ENCODE measurements at places on chromosomes 5 and 9.

- no peak for DNase-seq
These were observed 42.9 kb downstream of the FGF18 start for GRCh38 chr5:171462136-171462927.

DNA sequence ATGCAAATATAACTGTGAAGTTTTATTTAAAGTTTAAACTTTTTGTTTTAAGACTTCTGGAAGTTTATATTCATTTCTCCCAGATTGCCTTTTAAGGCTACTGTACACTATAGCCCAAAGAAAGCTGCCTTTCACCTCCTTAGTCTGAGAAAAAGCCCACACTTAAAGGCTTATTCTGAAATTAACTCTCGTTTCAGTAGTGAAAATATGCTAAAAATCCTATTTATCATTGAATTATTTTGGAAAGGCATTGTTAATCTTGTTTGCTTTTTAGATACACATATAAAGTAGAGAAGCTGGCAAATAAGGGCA lies 3.3 kb upstream of the PURA start:
- DNase-seq: no peak

DNA sequence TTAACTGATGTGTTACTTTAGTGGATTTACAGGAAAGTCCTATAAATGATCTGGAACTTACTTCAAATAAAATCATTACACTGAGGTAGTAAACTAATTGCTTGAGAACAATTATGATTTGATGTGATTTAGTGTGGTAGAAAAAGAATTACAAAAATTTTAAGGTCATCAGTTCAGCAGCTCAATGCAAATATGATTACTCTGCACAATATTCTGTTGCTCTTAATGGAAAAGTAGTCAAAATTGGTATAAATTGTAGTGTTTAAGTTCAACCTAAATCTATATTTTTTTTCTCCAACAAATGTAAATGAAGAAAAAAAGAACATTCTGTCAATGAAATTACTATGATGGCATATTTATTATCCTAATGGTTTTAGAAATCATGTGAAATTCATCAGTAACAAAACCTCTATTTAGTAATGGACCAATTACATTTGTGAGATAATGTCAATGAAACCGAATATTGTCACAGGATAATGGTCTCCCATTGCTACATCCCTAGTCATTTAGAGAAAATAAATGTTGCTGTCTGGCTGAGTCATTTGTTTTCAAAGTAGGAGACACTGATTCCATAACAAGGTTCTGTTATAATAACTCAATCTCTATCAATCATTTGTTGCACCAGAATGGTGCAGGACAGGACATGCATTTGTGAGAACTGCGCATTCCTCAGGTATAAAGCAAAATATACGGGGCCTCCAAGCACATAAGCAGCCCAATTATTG lies 177.1 kb downstream of the NFIB start:
- DNase-seq: no peak

DNA sequence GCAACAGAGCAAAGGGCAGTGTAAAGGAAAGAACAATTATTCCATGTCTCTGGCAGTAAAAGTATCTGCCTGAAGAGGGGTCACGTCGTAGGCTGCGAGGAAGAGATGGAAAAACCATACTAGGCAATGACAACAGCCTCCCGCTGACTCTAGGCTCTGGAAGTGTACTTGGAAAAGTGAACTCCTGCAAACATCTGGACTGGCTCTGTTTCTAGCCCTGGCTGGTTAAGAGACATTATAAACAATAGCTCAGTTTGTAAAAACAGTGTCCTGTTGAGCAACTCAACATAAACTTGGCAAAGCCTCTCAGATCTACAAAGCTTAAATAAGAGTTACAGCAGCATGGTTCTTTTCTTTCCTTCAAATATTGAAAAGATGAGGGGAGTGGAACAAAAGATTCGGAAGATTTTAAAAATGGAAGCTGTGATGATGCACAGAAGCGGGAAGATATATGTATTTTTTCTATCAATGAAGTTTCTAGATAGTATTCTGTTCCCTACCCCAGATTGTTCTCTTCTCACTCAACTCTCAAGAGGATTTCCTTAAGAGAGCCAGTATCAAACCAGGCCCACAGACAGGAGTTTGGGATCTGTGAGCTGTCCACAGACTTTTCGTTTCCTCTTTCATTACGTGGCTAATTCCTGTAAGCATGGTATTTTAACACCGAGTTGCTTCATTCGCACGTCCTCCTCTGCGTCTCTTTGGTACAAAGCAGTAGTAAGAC lies 79.4 kb downstream of the SPTLC1 start:
- DNase-seq: no peak

GRCh38 chr9:22813529-22813928 lies 366.9 kb downstream of the DMRTA1 start:
- DNase-seq: peak; percentile 31

GRCh38 chr5:163951069-163951468 lies 445.6 kb downstream of the MAT2B start:
- DNase-seq: no peak

GRCh38 chr5:135193213-135194125 lies 159.4 kb upstream of the PITX1 start:
- DNase-seq: peak; percentile 55

- DNase-seq: no peak
These were observed 77.6 kb downstream of the ALDH1A1 start for GRCh38 chr9:72875221-72875620.

- DNase-seq: no peak
These were observed 17.0 kb downstream of the MRPL36 start for GRCh38 chr5:1782385-1783215.

GRCh38 chr5:122173474-122174415 lies 44.4 kb downstream of the ZNF474 start:
- no peak for DNase-seq

DNA sequence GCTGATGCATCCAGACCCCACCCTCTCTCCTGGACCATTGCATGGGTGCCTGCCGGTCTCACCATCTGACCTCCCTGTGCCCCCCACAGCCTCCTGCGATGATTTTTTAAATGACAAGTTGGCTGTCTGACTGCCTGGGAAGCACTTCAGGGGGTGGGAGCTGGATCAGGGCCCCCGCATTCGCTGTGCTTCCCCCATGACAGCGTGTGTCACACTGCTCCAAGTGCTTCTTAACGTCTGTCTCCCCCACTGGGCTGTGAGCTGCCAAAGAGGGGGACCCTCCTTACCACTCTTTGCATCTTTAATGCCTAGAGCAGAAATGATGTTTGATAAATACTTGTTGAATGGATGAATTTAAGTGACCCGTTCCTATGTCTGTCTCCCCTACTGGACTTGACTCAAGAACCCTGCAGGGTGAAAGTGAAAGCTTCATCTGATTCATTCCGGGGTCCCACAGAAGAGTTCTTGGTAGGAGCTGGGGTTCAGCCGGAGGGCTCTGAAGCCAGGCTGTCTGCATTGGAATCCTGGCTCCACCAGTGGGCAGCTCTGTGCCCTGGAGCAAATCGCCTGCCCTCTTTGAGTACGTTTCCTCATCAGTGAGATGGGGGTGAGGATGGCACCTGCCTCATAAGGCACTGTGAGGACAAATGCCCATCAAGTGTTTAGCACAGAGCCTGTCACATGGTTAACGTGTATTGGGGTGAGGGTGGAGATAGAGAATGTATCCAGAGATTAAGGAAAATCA lies 7.6 kb upstream of the EGR1 start:
- DNase-seq: no peak

- peak; percentile 83 for DNase-seq
These were observed 21.8 kb downstream of the SPARC start for GRCh38 chr5:151664694-151665585.

DNA sequence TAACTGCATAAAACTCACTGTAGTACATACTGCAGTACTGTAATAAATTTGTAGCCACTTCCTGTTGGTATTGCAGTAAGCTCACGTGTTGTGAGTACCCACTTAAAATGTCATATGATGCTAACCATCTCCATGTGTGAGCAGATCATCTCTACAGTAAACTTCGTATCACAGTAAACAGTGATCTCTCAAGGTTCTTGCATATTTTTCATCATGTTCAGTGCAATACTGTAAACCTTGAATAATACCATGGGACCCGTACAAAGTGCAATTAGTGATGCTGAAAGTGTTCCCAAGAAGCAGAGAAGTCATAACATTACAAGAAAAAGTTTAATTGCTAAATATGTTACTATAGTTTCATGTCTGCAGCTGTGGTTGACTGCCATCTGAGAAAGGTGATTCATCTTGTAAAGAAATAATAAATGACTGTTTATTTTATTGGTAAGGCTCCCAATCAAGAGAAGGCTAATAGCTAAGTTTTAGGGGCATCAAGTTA lies 253.8 kb upstream of the POU5F2 start:
- peak; percentile 22 for DNase-seq

GRCh38 chr5:102792705-102793104 lies 37.6 kb downstream of the PAM start:
- no peak for DNase-seq
